Left hindlimb (tissue), 1 donor: ENCODE measurements at places on chromosomes 4 and X.

DNA sequence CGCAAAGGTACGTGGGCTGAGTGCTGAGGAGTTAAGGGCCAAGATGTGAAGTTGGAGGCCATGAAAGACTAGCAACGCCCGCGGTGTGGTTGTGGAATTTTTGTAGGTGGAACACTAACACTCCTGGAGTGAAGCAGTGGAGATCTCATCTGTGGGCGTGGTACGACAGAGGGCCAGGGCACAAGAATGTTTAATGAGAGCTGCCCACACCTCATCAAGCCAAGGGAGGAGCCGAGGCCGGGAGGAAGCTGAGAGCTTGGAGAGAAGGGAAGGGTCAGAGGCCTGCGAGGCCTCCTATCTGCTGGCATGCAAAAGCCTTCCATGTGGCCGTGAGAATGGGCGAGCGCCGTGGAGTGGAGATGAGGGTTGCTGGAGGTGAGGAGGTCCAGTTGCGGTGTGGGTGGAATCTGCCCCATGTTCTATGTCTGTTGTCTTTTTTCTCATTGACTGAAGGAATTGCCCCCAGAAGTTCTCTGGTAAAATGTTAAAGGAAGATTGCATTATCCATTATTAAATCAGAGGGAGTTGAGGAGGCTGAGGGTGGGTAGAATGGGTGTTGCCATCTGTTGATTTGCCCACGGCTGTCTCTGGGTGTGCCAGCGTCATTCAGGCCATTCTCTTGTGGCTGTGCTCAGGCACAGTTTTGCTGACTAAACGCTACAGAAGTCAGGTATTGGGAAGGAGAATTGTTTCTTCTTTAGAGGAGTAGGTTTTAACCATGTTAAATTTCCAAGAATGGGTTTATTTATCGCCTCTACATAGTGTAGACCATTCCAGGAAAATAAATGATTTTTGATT, 19.8 kb downstream of the SNX25 start:
- no peak for DNase-seq

DNA sequence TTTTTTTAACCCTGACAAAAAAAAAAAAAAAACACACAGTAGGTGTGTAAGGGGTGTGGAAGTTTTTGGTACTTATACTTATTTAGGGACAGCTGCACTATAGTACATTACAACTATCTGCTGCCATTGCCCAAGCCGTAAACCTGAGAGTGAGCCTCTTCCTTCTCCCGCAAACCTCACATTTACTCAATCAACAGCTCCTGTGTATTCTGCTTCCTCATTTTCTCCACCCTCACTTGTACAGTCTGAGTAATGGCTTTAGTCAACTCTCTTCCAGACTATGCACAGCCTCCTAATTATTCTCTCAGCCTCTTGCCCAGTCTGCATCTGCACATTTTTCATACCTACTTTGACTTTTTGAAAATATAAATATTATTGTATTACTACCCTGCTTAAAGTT, 362.0 kb downstream of the ADAM29 start:
- no peak for DNase-seq

DNA sequence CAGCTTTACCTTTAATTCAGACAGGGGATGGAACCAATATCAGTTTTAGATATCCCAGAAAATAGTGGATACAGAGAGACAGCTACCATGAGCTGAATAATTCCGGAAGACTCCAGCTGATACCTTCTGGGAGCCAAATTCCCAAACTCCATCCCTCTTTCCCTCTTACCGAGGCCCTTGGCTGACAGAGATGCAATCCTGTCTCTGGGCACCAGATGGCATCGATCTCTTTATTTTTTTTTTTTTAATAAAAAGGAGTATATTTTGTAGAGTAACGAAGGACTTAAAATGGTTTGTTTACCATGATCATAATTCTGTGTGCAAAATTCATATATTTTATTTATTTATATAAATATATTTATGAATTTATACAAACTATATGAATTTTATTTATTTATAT, 31.0 kb downstream of the RAB40A start:
- DNase-seq, result no peak

DNA sequence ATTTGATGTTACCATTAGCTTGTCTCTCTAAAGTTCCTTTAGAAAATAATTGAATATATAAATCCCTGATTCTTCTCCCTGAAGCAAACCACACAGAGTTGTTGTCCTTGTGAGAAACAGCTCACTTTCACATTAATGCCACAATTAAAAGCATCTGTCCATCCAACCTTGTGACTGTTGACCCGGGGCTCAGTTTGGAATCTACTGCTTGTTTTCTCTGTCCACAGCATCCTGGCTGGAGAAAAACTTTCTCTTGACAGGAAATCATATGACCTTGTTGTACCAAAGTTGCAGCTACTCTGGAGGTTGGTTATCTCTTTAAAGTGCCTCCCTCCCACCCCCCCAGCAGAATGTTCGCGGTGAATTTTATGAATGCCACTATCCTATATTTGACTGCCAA, 3.1 kb downstream of the PRKG2 start:
- DNase-seq, result no peak

GRCh38 chr4:128770807-128771206, 38.7 kb upstream of the JADE1 start:
- DNase-seq, result no peak

- DNase-seq, result no peak
These were observed 152.4 kb downstream of the STAG2 start for GRCh38 chrX:124113621-124114600.

DNA sequence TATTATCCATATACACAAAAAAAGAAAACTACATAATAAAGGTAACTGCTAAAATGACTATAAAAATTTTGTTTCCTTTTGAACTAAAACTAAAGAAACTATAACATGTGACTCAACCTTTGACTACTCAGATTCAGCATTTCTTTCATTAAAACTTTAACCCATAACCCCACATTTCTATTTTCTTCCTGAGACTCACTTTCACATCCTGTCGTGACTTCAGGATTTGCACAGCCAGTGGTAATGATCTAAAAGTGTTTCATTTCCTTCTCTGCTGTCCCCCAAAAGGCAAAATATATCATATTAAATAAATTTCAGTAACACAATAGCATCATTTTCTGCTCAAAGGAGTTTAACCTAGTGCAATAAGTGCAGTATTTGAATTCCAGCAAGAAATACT, 1022.4 kb upstream of the DIAPH2 start:
- no peak for DNase-seq

- DNase-seq, result no peak
These were observed 707 bp upstream of the UNC5C start for GRCh38 chr4:95549246-95550114.

GRCh38 chr4:8837181-8837841, 34.3 kb downstream of the HMX1 start:
- no peak for DNase-seq

- DNase-seq, result no peak
These were observed 352.8 kb upstream of the ATOH1 start for GRCh38 chr4:93475730-93476129.

DNA sequence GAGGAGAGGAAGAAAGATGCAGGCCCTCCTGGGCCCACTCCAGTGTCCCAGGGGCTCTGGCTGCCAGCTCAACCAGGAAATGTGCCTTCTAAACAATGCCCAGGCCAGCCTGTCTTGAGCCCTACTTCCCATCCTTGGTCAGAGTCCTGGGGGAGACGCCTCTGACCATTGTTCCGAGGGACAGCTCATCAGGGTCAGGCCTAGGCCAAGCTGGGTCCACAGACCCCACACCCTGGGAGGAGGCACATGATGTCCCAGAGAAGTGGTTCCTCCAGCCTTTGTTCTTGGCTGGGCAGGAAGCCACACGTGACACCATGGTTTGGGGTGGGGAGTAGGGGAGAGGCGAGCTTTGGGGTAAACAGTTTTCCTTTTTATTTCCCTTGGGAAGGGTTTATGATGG, 102.5 kb downstream of the EFNB1 start:
- DNase-seq, result no peak

GRCh38 chr4:72591547-72592454, 22.8 kb upstream of the ADAMTS3 start:
- no peak for DNase-seq

DNA sequence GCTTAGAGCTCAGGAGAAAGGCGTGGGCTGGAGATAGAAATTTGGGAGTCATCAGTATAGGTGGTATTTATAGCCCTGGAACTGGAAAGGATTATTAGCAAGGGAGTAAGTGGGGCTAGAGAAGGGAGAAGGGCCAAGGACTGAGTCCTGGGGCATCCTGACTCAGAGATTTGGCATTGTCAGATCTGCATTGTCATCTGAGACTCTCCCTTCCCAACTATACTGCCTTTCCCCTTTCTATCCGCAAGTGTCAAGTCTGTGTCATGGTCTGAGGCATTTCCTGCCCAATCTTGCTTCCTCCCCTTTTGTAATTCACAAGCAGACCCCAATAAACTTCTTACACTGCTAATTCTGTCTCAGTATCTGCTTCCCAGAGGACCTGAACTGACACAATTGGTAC, 24.4 kb upstream of the SLC25A43 start:
- DNase-seq, result no peak

DNA sequence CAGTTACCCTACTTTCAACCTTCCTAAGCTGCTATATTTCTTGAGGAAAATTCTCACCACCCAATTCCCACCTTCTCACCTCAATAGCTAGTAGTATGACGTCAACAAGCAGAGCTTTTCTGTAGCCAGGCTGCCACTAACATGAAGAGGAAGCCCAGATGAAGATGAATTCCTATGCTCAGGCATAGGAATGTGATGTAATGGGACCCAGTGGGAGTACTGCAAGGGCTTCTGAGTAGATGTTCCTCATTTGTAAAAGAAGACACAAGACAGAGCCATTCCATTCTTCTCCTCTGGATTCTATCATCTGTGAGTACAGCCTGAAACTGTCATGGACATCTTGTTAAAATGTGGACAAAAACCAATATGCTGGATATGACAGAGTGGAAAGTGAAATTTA, 81.6 kb upstream of the KLF3 start:
- DNase-seq, result no peak

DNA sequence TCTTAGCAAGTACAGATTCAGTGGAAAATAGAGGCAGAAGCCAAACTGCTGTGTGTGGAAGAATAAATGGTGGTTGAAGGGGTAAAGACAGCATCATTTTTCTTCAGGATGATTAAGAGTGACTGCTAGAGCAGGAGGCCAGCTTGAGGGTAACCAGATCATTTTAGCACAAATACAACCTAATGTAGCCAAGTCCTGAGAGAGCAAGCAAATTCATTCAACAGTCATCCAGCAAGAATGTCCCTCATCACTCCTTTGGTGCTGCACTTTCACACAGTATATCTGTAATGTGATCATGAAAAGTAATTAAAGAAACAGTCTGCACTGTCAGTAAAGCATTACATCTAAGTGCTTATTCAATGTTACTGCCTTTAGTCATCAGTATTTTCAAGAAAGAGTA, 44.8 kb downstream of the NPFFR2 start:
- DNase-seq, result peak; percentile 29
